ENCODE measurements at places on chromosomes 11 and 22.

DNA sequence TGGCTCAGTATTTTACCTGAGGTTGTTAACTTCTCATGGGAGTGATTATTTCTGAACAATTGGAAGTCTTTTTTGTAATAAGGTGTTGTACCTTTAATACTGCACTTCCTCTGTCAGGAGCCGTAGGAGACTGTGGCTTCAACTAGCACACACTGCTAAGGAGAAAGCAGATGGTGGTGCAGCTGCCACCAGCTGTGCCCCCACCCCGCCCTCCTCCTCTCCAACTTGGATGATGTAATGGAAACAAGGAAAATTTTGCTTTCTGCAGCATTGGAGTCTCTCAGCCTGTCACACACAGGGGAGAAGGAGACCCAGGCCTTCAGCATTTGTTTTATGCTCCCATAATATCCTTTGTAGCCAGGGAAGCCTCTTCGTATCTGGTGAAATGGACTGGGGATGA, 91.2 kb downstream of the TEAD1 start:
- DNase-seq, result no peak

- DNase-seq, result no peak
Measured at GRCh38 chr11:18036456-18036855, 9.6 kb downstream of the TPH1 start.

GRCh38 chr11:8697054-8697453, 14.5 kb downstream of the RPL27A start:
- DNase-seq, result no peak

DNA sequence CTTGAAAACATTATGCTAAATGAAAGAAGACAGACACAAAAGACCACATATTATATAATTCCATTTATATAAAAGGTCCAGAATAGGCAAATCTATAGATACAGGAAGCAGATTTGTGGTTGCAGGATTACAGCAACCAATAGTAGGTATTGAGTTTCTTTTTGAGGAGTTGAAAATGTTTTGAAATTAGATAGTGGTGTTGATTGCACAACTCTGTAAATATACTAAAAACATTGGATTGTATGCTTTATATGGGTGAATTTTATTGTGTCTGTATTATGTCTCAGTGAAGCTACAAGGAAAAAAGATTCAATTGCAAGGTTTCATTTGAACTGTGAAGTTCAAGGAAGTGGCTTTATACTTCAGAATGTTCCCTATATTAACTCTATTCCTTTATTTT, 3.0 kb upstream of the RRAS2 start:
- no peak for DNase-seq

GRCh38 chr22:40509401-40510134, 127.0 kb downstream of the MRTFA start:
- DNase-seq, result no peak

DNA sequence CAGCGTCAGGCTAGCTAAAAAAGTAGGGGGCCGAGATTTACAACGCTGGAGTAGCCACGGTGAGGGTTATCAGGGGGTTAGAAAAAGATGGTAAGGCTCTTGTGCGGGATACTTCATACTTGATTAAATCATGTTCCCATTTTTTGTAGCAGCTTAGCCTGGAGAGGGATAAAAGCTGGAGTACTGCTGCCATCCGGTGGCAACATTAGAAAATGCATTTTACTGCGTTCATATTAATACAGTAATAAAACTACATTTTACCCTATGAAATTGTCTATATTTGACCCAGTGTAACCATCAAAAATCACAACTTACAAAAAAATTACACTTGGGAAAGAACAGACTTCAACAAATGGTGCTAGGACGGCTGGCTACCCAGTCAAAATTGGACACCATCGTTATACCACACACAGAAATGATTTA, 17.3 kb downstream of the RPUSD4 start:
- DNase-seq, result no peak
